ENCODE measurements at places on chromosomes 5 and 9.

DNA sequence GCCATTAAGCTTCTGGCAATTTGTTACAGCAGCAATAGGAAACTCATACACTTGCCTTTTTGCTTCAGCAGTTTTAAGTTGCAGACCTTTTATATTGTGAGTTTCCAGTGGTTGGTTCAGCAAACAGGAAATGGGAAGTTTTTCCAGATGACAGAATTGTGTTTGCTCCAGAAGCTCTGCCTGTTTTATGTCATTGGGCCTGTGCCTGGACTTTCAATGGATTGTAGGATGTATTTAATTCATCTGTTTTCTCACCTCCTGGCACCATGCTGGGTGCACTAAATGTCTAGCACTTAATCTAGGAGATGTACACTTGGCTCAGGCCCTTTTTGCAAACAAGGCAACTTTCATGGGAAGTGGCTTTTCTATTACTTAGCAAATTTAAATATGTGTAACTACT is 100.4 kb upstream of the CLINT1 start:
- DNase-seq, result no peak

DNA sequence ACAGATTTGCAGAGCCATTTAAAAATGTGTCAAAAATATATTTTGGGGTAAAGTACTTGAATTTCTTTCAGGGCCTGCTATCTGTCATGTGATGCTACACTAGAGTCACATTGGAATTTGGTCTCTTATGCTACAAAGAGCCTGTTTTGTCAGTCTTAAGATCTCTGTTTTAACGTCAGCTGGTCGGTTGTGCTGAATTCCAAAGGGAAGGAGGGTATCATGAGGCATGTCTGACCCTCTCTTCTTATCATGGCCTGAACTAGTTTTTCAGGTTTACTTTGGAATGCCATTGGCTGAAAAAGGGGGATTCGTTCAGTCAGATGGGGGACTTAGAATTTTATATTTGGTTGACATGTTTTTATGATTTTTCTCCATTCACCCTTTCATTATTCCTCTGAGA is 290.6 kb downstream of the CD180 start:
- no peak for DNase-seq

GRCh38 chr9:126666155-126666803 is 52.6 kb downstream of the LMX1B start:
- DNase-seq, result no peak

DNA sequence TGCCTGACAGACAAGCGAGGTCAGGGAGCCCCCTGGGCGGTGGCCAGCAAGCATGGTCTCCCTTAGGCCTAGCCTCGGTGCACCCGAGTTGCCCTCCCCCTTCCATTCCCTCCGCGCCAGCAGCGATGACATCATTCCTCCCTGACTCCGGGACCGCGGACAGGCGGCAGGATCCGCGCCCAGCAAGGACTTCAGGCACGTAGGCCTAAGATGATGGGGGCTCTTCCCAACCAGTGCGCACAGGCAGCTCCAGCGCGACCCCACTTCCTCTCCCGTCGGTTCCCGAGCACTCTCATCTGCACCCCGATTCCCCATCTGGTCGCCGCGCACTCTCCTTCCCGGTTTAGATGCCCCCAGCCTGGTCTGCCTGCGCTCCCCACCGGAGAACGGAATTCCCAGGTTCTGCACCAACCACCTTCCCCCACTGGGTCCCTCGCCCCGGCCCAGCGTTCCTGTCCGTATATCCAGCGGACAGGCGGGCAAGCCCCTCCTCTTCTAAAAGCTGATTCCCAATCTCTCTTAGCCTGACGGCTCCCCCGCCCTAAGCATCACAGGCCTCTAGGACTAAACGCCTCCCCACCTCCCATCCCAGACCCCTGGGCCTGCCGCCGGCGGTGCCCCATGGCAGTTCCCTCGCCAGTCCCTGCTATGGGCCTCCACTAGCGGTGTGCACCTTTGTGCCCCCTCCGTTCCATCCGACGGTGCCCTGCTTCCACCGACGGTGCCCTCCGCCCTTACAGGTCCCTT is 931 bp downstream of the FAM219A start:
- DNase-seq, result peak; percentile 87

DNA sequence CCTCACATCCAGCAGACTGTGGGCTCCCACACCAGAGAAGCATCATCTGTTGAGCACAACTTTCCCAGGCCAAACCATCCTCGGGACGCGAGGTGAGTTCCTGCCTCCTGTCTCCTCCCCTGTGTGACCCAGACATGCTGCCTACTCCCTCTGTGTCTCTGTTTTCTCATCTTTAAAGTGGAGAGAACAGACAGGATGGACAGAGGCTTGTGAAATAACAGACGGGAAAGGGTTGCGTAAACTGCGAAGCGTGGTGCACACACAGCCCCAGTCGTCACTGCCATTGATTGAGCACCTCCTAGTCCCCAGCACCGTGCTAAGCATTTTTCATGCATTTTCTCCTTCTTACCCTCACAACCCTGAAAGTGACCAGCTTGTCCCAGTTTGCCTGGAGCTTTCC is 52.1 kb upstream of the LMX1B start:
- no peak for DNase-seq

GRCh38 chr9:132242621-132243155 is 80.8 kb downstream of the NTNG2 start:
- peak; percentile 73 for DNase-seq

GRCh38 chr9:893843-894420 is 52.4 kb downstream of the DMRT1 start:
- no peak for DNase-seq

DNA sequence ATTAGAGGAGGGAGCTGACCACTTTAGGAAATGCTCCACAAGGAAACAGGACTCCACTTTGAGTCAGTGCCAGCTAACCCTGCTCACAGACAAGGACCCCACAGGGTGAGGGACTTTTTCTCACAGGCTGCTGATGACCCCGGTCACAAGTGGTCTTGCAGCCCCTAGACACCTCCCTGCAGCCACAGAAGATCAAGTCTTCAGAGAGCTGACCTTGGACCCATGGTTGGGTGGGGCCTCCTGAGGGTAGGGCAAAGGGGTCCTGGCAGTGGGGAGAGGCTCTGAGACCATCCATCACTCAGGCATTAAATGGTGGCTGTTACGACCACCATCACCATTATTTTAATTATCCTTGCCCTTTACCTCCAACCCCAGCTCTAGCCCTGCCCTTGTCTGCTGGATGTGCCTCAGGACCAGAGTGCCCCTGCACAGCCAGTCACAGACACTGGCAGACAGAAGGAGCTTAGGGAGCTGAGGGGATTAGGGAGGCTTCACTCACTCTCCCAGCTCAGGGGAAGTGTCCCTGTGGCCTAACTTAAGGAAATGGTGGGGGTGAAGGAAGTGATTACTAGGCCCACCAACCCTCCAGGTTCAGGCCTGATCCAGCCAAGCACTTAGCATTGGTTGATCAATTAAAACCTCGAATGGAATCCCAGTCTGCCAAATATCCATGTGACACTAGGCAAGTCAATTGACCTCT is 1.6 kb downstream of the ACSL6 start:
- no peak for DNase-seq

- no peak for DNase-seq
Observed at GRCh38 chr9:130340011-130340410, 74.5 kb downstream of the HMCN2 start.

GRCh38 chr9:86971742-86972141 is 24.4 kb upstream of the GAS1 start:
- DNase-seq, result no peak

- DNase-seq, result no peak
Observed at GRCh38 chr9:114693248-114693855, 11.4 kb upstream of the TEX48 start.

DNA sequence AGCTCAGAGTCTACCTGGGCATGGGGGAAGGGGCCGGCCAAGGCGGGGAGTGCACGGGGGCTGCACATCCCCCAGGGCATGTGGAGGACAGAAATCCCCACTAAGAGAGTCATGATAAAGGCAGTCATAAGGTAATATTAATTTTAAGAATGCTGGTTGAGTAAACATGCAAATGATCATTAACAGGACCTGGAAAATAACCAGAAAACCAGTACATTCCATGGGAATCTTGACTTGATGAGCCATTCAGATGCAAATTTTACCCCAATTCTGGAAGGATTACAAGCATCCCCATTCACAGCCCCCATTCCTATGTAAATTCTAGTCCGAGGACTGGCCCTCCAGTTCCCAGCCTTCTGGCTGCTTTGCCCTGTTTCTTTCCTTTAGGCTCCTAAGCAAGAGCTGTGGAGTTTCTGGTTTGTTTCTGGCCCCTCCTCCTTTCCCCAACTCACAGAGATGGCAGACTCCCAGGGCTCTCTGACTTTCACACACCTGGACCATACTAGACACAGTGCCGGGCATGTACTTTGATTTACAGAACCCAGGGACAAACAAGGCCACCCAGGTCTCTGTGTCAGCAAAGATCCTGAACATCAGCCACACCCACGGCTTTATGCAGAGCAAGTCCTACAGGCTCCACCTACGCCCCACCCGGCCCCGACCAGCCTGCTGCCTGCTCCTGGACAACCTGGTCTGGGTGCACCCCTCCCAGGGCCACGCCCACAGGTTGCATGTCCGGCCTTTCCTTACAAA is 62.7 kb downstream of the SEMA4D start:
- DNase-seq, result no peak

- no peak for DNase-seq
Observed at GRCh38 chr5:38777111-38777510, 68.7 kb upstream of the OSMR start.

GRCh38 chr5:173313351-173313801 is 14.8 kb downstream of the STC2 start:
- no peak for DNase-seq

GRCh38 chr9:4614627-4615026 is 47.5 kb upstream of the PLPP6 start:
- DNase-seq, result no peak

DNA sequence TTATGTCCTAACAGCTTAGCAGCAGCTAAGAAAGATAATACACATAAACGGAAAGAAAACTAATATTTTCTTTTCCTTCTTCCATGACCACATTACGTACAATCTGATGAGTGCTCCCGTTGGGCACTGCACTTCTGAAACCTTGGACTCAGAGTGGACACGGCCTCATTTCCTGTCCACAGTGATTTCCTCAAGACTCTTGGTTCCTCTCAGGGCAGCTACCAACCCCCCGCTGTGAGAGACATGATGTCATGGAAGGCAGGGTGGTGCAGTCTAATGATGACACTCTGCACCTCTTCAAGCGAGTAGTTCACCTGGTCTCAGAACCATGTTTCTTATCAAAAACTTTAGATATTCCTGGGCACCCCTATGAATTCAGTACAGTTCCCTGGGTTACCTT is 68.7 kb upstream of the CTSL start:
- DNase-seq, result peak; percentile 73

DNA sequence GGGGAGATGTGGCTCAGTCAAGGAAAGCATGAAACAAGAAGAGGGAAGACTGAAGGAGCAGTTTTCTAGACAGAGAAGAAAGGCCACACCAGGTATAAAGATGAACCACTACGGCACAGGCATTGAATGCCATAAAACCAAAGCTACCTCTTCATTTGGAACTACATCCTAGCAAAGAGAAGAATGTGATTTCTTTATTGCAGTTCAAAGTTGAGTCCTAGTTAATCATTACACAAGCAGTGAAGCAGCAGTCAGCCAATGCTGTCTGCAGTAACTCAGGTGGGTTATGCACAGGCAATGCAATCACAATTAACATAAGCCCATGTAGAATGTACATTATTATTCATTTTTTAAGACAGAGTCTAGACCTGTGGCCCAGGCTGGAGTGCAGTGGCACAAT is 21.7 kb upstream of the PCAT7 start:
- DNase-seq, result no peak

- no peak for DNase-seq
Observed at GRCh38 chr9:108473209-108474112, 382.3 kb downstream of the ACTL7B start.

DNA sequence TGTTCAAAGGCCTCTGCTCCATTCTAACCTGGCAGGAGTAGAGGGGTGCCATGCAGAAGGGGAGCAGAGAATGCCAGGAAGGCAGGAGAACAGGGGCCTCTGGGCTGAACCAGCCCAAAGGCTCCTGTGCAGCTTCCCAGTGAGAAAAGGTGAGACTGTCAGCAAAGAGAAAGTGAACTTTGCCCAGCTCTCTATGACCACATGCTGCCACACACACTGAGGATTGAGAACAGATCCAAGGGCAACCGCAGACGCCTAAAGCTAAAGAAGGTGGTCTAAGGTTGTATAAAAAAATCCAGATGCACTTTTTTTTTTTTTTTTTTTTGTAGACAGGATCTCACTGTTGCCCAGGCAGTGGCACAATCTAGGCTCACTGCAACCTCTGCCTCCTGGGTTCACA is 51.4 kb downstream of the ALDH7A1 start:
- no peak for DNase-seq

- no peak for DNase-seq
Observed at GRCh38 chr5:100780376-100780870, 122.7 kb downstream of the ST8SIA4 start.

DNA sequence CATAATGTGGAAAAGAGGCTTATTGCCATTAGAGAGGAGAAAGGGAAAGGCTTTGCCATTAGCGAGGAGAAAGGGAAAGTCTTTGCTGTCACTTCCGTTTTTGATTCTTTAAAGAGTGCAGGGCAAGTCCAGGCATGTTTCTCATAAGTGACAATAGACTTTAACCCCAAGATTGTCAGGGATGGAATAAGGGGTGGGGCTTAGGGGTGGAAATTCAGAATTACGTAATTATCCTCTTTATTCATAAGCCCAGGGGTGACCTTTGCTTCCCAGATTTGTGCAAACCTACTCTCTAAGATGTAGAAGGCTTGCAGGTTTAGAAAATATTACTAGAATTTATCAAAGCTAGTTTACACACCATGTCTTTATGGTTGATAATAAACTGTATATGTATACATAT is 2.3 kb upstream of the PLK2 start:
- DNase-seq, result no peak

GRCh38 chr9:131238402-131239021 is 37.8 kb downstream of the FAM78A start:
- DNase-seq, result no peak

GRCh38 chr9:37752642-37753488 is 740 bp upstream of the TRMT10B start:
- DNase-seq, result no peak

GRCh38 chr9:124030969-124031451 is 19.4 kb downstream of the LHX2 start:
- DNase-seq, result no peak

GRCh38 chr9:127975376-127976315 is 5.1 kb downstream of the EEIG1 start:
- peak; percentile 67 for DNase-seq

DNA sequence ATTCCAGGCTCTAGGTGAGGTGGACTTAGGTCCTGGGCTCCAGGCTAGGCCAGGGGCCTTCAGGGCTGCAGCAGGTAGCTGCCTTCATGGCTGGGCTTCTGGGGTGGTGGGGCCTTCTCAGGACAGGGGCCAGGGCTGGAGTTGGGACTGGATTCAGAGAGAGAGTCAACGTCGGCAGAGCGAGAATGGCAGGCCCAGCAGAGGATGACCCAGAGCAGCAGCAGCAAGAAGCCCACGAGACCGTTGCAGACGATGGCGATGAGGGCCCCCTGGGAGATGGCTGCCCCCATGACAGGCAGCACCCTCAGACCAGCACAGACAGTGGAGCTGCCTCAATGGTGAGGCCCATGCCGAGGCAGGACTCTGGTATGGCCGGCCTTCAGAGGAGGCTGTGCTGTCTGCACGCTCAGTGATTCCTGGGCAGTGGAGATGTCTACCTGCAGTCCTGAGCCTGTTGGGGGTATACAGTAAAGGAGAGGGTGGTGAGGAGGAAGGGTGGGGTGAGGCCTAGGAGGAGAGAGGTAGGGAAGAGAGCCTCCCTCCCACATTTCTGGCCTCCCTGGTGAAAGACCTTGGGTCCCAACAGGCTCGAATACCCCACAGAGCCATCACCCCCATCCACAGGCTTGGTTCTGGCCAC is 1.3 kb downstream of the ENHO start:
- DNase-seq, result no peak
